ENCODE measurements at places on chromosomes 4 and X.

GRCh38 chr4:126591583-126591982 lies 1041.2 kb upstream of the INTU start:
- no peak for DNase-seq

DNA sequence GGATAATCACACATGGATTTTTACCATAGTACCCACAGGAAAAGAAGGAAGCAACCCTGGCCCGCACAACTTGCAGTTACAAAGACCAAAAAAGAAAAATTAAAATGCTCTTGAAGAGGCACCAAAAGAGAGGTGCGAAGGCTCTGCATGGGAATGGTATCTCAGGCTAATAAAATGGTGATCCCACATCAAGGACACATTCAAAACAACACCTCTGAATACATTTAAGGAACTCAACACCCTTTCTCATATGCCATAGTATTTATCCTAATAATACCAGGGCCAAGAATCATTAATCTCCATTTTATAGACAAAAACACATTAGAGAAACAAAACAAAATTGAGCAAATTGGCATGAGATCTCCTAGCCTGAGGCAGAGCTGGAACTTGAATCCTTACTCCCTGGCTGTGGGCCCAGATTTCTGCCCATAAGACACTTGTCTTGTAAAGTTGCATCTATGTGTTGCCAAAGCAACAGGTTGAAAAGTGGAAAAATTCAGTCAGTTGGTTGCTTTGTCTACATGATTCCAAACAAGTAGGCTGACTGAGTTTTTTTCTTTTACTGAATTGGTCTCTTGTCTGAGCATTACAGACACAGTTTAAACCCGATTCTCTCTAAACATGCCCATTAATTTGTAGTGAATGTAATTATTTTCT lies 33.5 kb downstream of the GUCY2F start:
- no peak for DNase-seq

- DNase-seq, result no peak
These were observed 981 bp upstream of the PITX2 start for GRCh38 chr4:110623718-110624397.

GRCh38 chr4:128134925-128135324 lies 73.8 kb downstream of the LARP1B start:
- no peak for DNase-seq

GRCh38 chr4:61199873-61200186 lies 296 bp upstream of the ADGRL3 start:
- DNase-seq, result no peak

DNA sequence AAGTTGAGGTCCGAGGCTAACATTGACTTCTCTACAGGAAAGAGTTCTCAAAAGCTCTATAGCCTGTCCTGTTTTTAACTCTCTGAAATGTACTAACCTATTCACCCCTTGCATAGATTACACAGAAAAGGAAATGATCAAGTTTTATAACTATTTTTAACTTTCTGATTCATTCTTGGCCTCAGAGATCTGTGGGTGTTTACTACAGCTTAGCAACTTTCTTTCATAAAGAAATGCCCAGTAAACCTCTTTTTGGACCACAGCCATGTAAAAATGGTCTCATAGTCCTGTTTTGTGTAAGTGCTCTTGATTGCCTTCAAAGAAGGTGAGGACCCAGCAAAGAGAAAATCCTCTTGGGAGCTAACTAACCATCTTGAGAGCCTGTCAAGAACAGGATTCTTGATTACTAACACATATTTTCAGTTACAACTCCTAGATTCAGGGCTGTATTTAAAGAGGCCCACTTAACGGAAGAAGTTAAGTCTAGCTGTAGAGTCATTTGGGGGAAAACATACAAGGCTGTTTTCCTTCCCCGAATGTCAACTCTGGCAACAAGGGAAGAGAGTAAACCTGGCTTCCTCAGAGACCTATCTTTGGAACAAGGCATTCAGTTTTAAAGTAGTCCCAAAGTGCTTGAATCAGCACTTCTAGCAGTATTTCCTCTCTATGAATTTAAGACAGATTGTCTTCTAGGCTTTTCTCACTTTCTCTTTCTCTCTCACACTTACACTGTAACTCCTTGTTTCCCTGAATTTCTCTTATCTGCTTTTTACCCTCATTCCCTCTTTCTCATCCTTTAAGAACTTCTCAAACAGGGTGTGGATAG lies 78.2 kb downstream of the IL21 start:
- DNase-seq, result no peak

DNA sequence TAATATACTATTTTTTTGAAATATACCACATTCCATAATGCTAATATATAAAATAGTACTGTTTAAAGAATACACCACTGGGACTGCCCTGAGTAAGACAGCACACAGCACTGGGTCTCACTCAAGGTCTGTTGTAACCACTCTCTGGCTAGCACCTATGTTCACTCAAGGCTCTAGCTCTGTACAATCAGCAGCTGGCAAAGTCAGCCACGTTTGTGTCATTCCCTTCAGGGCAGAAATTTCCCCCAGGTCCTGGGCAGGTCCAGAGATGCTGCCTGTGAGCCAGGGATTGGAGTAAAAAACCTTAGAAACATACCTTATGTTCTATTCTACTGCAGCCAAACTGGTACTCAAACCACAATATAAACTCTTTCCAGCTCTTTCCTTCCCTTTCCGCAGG lies 1160.2 kb upstream of the ADGRL3 start:
- no peak for DNase-seq

GRCh38 chrX:318068-318738 lies 393 bp downstream of the GTPBP6 start:
- DNase-seq, result no peak
